ENCODE measurements at places on chromosomes 3 and 15.

- DNase-seq = no peak
Observed at GRCh38 chr3:53650424-53650823, 156.0 kb downstream of the CACNA1D start.

GRCh38 chr3:55857633-55858032, 370.5 kb upstream of the WNT5A start:
- no peak for DNase-seq

DNA sequence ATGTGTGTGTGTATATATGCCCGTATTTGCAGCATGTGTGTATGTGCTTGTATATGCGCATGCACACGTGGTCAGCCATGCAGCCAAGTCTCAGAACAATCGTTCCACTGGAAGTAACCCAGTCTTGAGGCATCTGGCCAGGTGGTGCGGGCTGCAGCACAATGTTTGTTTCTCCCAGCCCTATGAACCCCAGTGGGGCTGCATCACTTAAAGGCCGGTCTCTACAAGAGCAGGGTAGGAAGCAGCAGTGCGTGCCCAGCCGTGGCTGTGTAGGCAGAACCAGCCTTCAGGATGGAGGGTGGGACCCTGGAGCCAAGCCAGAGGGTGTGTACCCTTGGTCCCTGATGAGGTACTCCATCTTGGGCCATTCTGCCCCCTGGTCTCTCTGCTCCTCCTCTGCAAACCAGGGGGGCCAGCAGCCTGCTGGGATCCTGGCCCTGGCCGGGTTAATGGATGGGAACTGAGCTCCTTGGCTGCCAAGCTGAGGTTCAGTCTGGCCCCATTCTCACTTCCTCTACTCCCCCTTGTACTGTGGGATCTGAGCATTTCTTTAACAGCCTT, 11.8 kb downstream of the KLF13 start:
- no peak for DNase-seq

- DNase-seq = no peak
Observed at GRCh38 chr3:100789579-100789978, 80.3 kb downstream of the TFG start.

GRCh38 chr3:133130168-133130567, 92.0 kb downstream of the TMEM108 start:
- DNase-seq = no peak

DNA sequence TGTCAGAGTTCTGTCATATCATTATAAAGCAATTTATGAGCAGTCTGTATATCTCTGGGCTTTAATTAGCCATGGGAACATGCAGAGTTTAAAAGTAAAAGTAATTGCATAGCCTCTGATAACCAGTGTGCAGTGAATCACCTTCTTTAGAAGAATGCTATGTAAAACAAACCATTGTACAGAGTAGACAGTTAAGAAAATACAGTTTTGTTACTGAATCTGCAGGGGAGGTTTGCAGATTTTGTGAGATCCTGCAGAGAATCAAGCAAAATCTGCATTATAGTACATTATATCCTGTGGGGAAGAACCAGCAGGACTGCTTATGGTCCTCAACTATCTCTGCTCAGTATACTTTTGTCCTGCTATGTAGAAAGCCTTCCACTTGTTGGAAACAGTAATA, 396.2 kb upstream of the NAALADL2 start:
- DNase-seq = no peak

- no peak for DNase-seq
Observed at GRCh38 chr3:55571216-55571813, 84.2 kb upstream of the WNT5A start.

GRCh38 chr3:100073714-100074307, 40.5 kb downstream of the FILIP1L start:
- peak; percentile 13 for DNase-seq

DNA sequence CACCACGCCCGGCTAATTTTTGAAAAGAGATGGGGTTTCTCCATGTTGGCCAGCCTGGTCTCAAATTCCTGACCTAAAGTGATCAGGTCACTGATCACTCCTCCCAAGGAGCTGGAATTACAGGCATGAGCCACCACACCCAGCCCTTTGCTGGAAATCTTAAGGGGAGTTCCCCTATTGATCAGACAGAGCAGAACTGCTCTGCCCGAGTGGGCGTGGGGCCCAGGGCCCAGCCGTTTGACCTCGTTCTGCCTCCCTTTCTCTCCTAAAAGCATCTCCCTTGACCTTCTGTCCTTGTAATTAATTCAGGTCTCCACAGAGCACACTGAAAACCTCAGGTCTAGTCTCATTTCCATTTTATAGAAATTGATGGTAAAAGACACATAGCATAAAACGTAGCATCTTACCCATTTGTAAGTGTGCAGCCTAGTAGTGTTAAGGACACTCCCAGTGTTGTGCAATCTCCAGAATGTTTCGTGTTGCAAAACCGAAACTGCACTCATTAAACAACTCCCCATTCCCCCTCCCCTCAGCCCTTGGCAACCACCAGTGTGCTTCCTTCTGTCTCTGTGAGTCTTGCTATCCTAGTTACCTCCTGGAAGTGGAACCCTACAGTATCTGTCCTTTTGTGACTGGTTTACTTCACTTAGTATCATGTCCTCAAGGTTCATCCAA, 89.3 kb downstream of the SLCO3A1 start:
- peak; percentile 29 for DNase-seq

DNA sequence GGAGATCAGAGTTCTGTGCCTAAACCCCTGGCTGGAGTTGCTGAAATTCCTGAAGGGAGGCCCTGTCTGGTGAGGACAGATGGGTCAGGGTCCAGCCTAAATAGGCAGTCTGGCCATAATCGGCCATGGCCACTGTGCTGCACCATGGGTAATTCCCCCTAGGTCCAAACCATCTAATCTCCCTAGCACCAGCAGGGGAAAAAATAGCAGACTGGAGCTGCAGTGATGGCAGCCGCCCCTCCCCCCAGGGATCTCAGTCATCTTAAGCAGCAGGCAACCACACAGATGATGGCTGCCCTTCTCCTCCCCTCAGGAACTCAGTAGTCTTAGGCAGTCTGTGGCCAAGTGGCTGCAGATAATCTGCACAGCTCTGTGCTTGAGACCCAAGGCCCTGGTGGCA, 68.4 kb upstream of the CD96 start:
- DNase-seq = no peak

DNA sequence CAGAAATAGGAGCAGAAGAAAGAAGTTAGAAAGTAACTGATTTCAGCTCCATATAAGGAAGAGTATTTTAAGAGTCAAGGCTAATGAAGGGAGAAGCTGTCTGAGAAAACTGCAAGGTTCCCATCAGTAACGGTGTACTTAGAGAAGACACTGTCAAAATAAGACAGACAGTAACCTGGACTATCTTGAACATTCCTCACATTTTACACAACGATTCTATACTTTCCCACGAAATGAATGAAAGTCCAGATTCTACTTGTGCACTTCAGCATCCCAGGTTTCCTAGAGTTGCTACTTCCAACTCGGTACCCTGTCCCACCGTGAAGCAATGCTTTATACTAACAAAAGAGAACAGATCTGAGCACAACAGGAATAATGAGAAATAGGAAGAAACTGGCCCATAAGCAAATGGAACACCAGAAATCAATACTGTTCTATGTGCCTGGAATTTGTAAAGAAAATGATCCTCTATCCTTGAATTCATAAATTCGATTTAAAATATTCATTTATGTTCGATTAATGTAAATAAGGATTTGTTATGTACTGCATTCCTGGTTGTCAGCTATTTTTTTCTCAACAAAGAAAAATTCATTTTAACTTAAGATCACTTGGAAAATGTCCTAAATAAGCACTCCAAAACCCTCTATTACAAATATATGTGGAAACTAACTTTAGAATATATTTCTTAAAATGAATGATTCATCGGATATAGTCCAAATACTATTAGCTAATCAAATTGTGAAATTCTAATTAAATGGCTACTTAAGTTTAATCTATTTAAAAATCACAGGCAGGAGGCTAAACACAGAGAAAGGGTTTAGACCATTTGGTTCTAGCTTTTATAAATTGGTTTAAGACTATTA, 1.5 kb downstream of the C3orf70 start:
- no peak for DNase-seq

DNA sequence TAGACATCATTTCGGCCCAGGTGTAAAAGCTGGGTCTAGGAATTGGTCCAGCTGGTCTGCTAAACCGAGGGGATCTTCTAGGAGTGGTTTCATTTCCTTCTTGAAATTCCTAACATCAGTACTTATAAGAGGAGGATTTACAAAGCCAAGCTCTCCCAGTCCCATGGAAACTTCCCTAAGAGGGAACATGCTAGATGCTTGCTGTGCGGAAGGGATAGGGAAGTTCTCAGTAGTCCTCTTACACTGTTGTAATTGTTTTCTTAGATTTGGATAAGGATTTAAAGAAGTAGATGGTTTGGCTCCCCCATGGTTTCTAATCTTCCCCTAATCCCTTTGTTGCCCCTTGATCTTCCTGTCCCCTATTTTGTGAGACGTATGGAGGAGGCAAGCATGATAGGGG, 89.7 kb upstream of the XCR1 start:
- no peak for DNase-seq

- DNase-seq = no peak
Observed at GRCh38 chr3:139559541-139559940, 20.0 kb upstream of the RBP1 start.

DNA sequence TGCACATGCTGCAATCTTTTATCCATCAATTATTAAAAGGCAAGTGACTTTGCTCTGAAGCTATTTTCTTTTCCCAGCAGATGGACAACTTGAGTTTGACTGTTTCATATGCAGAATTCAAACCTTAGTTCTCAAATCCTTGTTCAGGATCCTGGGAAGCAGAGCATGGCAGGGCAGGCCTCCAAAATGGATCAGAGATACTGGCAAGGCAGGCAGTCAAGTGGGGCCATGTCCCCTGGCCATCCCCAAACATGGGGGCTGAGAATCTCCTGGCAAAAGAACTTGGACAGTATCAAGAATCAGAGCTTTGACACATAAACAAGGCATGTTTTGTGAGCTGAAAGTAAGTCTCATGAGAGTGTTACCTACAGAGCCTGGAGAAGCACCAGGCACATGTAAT, 122.9 kb upstream of the CTNNB1 start:
- no peak for DNase-seq

GRCh38 chr3:108951820-108952501, 1.7 kb downstream of the GUCA1C start:
- no peak for DNase-seq

Data from CD4-positive, alpha-beta T cell treated with Interleukin-17A for 4 hours (primary cell).